ENCODE measurements at places on chromosomes 1 and 21.

DNA sequence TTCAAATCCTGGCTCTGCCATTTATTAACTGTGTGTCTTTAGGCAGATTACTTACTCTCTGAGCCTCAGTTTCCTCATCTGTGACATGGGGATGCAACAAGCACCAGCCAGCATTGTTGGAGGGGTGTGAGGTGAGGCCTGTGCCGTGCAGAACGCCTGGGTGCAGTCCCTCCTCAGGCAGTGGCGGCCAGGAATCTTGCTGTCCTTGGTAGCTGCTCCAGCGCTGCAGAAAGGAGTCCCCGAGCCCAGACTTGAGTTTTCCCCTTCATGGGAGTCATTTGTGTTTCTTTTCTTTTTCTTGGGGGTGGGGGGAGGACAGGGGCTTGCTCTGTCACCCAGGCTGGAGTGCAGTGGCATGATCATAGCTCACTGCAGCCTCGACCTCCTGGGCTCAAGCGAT, 46.6 kb downstream of the DISP3 start:
- no peak for DNase-seq

DNA sequence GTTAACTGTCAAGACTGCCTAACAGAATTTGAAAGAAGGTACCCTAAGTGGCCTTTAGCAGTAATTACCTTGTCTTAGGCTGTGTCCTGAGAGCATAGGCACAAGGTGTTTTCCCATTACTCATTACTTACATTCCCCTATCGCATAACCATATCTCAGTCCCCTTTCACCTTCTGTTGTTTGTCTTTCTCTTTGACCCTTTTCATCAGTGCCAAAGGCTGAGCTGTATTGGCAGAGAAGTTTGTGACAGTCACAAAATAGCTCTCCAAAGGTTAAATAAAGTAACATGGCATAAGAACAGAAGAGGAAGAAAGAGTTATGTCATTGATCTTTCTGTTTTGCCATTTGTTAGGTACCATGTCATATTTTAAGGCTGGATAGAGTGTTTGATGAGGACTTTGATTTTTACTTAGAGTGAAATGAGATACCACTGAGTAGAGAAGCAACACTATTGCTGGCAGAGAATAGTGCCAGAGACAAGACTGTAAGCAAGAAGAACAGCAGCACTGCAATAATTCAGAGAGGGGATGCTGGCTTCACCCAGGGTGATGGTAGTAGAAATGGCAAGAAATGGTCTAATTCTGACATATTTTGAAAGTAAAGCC, 497.8 kb downstream of the TTLL7 start:
- no peak for DNase-seq

GRCh38 chr1:17690906-17691634, 64.1 kb upstream of the ACTL8 start:
- DNase-seq: no peak

DNA sequence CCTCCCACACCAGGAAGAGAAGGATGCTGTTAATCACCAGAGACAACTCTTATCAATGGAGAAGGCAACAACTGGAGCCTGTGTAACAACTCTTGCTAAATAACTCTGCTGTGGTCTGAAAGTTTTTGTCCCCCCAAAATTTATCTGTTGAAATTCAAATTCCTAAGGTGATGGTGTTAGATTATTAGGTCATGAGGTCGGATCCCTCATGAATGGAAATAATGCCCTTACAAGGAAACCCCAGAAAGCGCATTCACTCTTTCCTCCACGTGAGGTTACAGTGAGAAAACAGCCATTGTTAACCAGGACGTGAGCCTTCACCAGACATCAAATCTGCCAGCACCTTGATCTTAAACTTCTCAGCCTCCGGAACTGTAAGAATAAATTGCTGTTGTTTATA, 141.9 kb upstream of the CXADR start:
- no peak for DNase-seq

GRCh38 chr1:109763646-109764415, at the start of gene EPS8L3:
EPS8L3 (minus strand) TSS chr1:109763923; CDS start chr1:109761749, 2,174 bp downstream.
- DNase-seq: no peak

DNA sequence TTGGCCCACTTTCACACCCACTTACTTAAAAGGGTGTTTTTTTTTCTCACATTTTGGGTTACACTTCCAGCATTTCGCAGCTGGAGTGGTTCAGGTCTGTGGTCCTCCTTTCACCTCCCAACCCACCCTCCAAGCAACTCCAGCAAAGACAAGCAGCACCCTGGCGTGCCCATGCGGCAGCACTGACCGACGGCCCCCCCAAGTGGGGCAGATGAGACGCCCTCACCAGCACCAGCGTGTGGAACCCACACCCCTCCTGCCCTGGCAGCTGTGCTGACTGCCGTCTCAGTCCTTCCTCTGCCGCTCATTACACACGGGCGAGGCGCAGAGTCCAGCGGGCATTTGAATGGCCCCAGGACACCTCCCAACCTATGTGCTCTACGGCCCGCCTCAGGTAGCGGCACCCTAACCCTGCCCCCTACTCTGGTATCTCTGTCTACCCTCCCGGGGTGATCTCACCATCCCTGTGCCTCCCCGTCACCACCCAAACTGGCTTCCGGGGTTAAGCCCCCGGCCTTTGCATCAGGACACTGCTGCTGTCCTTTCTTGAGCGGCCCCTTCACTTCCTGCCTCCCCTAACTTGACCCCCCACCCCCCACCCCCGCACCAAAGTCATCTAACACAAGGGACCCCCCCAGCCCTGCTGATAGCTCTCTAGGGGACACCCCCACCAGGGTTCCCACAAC, 10.9 kb downstream of the LSS start:
- no peak for DNase-seq

DNA sequence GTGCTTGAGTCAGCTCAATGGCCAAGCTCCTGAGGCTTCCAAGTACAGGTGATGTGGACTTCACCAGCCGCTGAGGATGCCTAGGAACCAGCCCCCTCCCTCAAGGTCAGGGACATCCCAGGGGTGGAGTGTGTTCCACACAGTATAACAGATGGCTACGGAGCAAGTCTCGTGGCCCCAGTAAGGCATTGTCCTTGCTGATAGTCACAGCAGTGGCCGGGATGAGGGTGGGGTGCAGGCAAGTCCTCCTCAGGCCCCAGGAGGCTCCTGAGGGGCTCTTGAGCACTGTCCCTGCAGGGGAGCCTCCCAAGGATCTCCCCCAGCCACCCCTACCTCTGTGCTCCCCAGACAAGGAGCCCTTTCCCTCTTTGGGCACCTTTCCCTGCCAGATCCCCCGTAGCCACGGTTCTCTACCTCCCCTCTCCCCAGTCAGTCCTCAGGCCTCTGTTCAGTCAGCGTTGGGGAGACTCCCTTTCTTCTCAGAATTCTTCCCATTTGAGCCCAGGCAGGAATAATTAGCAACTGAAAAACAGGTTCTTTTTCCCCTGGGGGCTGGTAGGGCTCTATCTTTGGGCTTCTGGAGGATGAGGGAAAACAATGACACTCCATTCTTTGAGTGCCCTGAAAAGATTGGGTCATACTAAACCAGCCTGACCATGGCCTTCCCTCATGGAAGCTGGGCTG, 7.1 kb upstream of the THEM5 start:
- no peak for DNase-seq

GRCh38 chr21:31367801-31368200, 23.7 kb upstream of the TIAM1 start:
- DNase-seq: no peak

DNA sequence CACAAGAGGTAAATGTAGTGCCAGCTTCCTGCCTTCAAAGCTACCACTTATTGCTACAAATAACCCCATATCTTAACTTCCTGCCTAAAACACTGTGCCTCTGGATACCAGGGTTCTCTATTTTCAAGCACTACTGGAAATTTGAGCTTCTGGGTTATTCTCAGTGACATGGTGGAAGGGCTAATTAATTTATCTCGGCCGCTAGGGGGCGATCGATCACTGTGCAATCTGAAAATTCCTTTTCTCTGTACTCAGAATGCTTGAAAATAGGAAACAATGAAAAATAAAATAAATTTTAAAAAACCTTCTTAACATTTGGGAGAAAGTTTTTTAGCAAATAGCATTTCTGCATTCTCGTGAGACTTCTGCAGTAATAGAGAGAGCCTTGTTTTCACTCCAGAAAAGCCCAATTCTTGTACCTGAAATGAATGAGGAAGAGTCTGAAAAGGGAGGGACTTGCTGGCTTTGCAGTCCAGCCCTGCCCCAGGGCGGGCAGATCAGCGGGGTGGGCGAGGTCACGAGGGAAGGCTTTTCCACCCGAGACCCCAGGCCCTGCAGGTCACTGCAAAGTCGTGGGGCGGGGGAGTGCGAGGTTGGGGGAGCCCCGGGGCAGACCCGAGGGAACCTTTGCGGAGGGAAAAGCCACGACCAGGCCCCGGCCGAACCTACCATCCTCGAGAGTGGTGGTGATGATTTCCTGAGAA, 276.7 kb downstream of the PCP4 start:
- DNase-seq: peak; percentile 17

DNA sequence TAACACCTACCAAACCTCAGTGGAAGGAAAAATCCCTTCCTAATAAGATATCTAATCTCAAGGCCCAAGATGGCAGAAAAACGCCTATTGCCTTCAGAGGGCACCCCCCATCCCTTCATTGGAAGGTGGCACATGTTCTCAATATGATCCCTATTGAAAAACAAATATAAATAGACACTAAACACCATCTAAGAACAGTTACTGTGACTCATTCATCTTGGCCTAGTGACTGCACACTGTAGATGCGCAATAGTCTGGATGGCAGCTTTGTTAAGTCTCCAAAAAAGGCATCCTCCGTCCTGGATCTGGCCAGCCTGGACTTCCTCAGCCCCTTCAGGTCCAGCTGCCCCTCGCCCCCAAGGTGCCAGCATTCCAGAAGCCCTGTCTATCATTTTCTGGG, 121.9 kb downstream of the CAPN8 start:
- no peak for DNase-seq

- no peak for DNase-seq
Observed at GRCh38 chr1:88117597-88117996, 566.5 kb upstream of the PKN2 start.

DNA sequence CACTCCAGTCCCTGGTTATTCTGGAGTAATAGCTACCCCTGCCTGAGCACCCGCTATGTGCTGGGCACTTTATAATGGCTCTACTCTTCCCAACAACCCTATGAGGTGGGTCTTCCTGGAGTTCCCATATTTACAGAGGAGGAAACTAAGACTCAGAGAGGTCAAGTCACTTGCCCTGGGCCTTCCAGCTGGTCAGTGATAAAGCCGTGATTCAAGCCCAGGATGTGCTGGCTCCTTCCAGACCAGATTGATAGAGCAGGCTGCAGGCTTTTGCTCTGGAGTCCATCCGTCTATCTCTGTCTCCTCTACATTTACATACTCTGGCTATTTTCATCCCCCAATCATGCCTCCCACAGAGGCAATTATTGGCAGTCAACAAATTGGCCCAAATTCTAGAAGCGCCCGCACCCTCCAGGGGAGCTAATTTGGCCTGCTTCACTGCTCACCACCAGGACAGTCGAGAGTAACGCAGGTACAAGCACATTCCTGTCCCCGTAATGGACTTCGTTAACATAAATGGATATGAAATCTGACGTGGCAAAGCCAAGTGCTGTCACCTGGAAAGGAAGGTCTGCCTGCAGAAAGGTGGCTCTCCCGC, 39.8 kb upstream of the SELENON start:
- no peak for DNase-seq

DNA sequence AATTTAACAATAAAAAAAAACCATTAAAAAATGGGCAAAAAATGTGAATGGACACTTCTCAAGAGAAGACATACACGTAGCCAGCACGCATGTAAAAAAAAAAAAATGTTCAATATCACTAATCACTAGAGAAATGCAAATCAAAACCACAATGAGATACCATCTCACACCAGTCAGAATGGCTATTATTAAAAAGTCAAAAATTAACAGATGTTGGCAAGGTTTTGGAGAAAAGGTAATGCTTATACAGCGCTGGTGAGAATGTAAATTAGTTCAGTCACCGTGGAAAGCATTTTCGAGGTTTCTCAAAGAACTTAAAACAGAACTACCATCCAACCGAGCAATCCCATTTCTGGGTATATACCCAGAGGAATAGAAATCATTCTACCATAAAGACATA, 1091.5 kb upstream of the B3GALT2 start:
- no peak for DNase-seq

DNA sequence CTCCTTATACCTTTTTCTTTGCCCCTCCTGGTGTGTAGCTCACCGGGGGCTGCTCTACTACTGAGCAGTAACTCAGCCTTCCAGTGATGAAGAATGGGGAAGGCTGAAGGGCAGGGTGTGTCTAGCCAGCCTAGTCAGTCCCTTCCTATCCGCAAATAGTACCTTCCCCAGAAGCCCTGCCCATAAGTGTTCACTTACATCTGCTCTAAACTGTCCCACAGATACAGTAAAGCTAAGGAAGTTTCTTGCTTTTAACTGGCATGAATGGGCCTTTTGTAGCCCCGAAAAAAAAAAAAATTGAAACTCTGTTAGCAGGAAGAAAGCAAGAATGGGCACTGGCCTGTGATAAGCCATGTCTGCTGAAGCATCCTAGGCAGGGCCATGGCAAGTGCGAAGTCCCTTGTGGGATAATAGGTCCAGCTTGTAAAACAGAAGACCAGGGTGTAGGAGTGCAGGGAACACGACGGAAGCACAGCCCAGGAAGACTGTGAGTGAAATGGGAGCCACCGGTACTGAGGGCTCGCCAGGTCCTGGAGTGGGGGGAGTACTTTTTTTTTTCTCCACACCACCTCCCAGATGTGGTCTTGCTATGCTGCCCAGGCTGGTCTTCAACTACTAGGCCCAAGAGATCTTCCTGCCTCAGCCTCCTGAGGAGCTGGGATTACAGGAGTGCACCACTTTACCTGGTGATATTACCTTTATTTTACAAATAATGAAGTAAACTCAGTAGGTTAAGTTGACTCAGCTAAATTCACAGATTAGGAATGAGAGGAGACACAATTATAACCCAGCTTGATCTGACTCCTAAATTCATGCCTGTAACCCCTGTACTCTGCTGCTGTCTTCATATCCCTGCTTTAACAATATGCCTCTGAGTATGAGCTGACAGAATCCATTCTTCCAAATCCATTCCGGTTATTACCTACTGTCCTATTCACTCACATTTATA, 347.5 kb downstream of the SMYD3 start:
- DNase-seq: no peak

GRCh38 chr1:230979389-230979716, 459 bp downstream of the ARV1 start:
- no peak for DNase-seq

GRCh38 chr1:19219451-19219850, 9.4 kb upstream of the UBR4 start:
- DNase-seq: no peak

GRCh38 chr1:85406887-85407533, 57.9 kb downstream of the DDAH1 start:
- no peak for DNase-seq

DNA sequence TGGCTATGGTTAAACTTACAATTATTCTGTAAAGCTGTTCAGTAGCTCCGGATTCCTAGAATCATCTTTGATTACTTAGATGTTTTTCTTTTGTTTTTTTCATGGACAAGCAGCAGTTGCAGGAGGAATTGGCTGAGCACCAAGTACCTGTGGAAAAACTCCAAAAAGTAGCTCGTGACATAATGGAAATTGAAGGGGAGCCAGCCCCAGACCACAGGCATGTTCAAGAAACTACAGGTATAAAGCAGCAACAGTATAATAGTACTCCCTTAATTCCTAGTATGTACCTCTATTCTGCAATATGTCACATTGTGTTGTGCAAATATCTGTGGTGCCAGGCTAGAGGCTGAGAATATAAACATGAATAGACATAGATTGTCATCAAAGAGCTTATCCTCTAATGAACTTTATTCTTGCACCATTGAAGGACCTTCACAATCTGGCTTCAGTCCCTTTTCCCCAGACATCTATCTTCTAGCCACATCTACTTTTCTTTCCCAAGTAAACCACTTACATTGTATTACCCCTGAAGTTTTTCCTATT, 132.3 kb upstream of the BMP8A start:
- no peak for DNase-seq

- DNase-seq: no peak
Observed at GRCh38 chr21:16519036-16519435, 789.3 kb downstream of the USP25 start.

GRCh38 chr1:205421798-205422197, at the start of gene LEMD1:
LEMD1 (minus strand) TSS chr1:205422056; CDS start chr1:205420536, 1,520 bp downstream.
- no peak for DNase-seq
